NCI-H1417 treated with DMSO at 0.1 percent for 48 hours (cell line): ENCODE measurements at places on chromosomes 1 and 21.
A peak's percentile ranks its signal among the peaks of the same experiment; 100 is the strongest.

- DNase-seq: no peak
Measured at GRCh38 chr1:118370861-118371260, 185.8 kb upstream of the SPAG17 start.

GRCh38 chr1:44733784-44734183 lies 2.8 kb upstream of the RNU5D-1 start:
- DNase-seq: no peak

- peak; percentile 40 for DNase-seq
Measured at GRCh38 chr1:21659099-21659923, 9.8 kb downstream of the RAP1GAP start.

DNA sequence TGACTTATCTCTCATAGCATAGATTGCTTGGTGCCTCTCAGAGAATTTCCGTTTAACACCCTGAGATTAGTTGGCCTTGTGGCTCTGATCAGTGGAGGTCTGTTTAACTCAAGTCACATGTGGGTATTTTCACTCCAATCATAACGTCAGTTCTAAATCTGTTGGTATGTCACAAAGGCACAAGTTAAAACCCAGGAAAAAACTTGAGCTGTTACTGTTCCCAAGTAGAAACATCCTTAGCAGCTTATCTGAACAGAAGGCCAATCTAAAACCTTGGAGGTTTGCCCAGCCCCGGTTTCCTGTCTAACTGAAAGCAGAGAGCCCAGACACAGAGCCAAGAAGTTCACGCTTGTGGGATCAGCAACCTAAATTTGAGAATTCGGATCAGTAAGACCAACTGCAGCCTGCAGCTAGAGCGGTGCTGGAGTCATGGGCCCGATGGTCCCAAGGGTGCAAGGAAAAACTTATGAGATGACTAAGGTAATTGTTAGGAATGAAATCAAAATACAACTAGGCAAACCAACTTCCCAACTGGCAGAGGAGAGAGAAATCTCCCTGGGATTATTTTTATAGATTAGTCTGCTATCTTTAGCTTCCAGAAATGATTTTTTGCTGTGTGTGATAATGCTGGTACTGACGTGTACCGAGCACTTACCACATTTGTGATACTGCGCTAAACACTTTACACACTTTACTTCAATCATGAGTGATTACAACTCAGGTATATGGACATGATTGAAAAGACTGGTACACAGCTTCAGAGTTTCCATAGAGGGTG lies 90.2 kb upstream of the C1orf21 start:
- no peak for DNase-seq

GRCh38 chr1:219882096-219882495 lies 46.3 kb downstream of the SLC30A10 start:
- DNase-seq: no peak

- DNase-seq: no peak
Measured at GRCh38 chr1:116503546-116504307, 67.1 kb downstream of the CD58 start.

GRCh38 chr1:178172939-178173338 lies 79.0 kb downstream of the RASAL2 start:
- DNase-seq: no peak

DNA sequence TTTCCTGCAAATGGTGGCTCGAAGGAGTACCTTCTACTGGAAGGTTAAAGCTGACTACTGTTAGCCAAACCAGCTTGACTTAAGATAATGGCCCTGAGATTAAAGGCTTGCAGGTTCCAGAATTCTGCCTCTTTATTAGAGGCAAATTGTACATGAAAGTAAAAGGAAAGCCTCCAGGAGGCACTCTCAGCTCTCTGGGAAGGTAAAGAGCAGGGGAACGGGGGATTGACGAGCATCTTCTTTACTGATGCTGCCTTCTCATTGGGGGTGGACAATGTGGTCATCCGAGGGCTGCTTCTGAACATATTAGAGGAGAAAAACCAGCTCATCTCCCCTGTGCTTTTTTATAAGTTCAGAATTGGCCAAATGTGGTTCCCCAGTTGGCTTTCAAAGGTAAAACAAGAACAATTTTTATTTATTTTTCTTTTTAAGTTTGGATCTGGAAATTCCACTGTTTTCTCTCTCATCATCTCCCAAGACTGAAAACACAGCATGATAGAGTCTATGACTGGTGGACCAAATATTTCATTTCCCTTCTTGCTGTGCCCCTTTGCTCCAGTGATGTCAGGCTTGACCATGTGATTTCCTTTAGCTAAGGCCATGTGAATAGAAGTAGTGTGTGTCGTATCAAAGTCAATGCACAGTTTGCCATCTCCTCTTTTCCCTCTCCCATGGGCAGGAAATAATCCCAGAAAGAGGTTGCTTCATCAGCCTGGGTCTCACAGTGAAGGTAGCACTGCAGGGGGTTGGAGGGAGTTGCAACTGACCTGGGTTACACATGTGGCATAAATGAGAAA lies 292.7 kb downstream of the PRDM2 start:
- DNase-seq: no peak

GRCh38 chr21:34833465-34833864 lies 164.7 kb downstream of the CLIC6 start:
- DNase-seq: no peak

- DNase-seq: no peak
Measured at GRCh38 chr1:247487057-247487456, 29.2 kb upstream of the OR2B11 start.

- DNase-seq: no peak
Measured at GRCh38 chr1:47906527-47907176, 90.5 kb downstream of the TRABD2B start.

DNA sequence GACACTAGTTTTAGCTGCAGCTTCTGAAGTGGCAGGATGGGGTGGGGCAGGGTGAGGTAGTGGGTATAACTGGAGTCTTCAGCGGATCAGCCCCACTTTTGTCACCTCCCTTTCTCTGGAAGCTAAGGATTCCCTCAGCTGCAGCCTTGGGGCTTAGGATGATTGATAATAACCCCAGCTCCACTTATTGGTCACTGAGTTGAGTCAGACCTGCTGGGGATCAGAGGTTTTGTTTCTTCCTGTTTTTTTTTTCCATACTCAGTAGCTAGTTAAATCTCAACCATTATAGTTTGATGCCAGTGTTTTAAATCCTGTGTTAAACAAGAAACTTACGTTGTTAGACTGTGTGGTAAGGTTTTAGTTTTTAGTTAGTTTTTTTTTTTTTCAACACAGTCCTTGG lies 57.2 kb downstream of the LAMC1 start:
- DNase-seq: no peak

GRCh38 chr1:204409123-204409522 lies 2.5 kb downstream of the PPP1R15B start:
- no peak for DNase-seq

- no peak for DNase-seq
Measured at GRCh38 chr1:39759436-39759726, 11.8 kb downstream of the OXCT2 start.

DNA sequence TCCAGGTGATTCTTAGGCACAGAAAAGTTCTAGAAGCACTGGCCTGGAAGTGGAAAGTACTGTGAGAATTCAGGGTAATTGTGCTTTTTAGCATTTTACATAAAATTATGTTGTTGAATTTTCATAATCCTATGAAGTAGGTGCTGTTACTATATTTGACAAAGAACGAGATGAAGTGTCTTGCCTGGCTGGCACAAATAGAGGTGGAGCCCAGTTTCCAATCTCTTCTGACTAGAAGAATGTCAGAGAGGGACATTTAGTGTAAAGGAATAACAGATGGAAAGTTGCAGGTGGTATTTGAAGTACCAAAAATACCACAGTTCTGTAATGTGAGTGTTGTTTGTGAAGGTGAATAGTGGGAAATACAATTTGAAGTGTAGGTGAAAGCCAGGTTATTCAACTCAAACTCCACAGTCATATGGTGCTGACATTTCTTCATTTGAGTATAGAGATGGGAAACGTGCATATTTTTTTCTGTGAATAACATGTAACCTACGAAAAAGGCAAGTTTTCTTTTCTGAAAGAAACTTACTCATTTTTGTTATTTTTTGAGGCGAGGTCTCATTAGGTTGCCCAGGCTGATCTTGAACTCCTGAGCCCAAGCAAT lies 3.5 kb upstream of the TMCO2 start:
- DNase-seq: no peak

DNA sequence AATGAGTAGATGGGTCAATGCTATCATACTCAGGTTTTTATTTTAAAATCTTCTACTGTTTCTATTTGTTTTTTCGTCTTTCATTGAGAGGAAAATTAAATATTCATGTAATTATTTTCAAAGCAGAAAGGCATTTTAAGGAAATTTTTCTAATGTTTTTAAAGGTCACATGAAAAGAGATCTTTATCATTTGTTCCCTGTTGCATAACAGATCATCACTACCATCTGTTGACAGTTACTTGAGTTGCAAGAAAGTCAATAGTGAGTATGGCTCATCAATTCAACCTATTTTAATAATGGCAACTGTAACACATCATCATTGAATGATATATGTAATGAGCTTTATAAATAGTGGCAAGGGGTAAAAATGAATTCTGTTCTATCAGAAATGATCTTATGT lies 369.7 kb downstream of the DPYD start:
- DNase-seq: no peak

GRCh38 chr1:64163970-64164369 lies 39.5 kb upstream of the UBE2U start:
- no peak for DNase-seq

DNA sequence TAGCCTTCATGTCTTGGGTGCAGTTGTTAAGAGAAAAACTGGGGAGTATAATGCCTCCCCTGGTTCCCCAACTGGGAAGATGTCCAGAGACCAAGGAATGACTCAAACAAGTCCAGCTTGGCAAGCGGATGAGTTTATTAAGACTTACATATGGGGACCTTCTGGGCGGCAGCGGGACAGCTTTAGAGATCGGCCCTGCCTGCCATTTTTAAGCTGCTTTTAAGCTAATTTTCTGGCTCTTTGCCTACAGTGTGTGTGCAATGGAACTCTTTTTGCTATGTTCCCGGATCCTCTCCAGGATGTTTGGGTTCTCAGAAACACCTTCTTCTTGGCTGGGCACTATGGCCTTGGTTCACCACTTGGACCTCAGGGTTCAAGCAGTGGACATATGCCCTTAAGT lies 99.5 kb downstream of the RYR2 start:
- no peak for DNase-seq

GRCh38 chr1:116408193-116408592 lies 35.1 kb downstream of the ATP1A1 start:
- no peak for DNase-seq

GRCh38 chr1:16067127-16067768 lies 6.2 kb downstream of the FAM131C start:
- no peak for DNase-seq

- no peak for DNase-seq
Measured at GRCh38 chr1:111769517-111770146, 13.9 kb downstream of the DDX20 start.

DNA sequence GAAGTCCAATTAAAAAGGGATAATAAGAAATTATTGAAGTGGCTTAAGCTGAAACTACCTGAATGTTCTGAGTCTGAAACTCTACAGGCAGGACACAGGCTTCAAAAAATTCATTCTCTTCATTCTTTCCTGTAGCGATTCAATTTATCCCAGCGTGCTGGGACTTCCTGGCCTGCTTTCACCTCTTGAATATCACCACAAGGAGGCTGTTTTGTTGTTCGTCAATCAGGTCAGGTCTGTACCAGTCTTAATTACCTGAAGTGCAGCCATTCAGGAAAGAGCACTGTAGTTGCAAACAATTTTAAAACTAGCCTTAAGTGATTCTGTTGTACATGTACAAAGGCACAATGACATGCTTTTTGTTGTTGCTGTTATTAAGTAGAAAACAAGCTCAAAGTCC lies 38.4 kb downstream of the FYB2 start:
- DNase-seq: no peak

GRCh38 chr1:37809942-37810341 lies 1.9 kb upstream of the YRDC start:
- no peak for DNase-seq

GRCh38 chr21:39845571-39846130 lies 21.6 kb upstream of the PCP4 start:
- DNase-seq: no peak

DNA sequence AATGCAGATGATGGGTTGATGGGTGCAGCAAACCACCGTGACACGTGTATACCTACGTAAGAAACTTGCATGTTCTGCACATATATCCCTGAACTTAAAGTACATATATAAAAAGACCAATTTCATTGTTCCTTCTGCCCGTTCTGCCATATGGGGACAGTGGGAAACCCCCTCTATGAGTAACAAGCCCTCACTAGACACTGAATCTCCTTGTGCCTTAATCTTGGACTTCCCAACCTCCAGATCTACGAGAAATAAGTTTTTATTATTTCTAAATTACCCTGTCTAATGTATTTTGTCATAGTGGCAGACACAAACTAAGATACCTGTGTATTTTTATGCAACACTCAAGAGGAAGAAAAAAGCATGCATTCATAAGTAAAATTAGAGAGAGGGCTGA lies 10.0 kb downstream of the GBP7 start:
- DNase-seq: no peak

DNA sequence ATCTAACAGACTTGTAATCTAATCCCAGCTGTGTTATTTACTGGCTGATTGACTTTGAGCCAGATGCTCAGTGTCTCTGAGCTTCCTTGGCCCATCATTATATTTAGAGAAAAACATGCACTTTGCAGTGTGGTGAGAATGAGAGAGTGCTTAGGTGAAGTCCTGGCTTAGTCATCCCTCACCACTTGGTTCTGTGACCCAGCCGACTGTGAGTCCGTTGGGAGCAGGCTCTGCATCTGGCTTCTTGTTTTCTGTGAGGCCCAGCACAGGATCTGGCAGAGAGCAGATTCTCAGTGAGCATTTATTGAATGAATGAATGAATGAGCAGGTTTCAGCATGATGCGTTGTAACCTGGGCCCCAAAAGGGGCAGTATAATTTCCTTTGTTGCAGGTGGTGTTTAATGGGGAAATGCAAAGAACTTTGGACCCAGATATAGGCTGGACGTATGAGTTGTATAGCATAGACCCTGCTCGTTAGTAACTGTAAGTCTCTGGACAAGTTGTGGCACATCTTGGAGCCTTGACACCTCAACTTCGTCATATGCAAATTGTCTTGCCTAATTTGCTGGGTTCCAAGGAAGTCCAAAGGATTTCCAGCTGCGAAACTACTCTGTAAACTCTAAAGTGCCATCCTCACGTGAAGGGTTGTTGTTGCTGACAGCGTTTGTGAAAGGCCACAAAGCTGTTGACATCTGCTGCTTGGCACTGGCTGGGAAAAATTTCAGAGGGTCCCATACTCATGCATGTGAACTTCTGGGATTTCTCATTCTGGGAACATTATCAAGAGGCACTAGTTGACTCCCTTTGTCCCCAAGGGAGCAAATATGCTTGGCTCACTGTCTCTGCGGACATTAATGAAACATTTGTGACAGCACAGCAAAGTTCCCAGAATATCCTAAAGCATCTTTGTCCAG lies 138.8 kb upstream of the USP24 start:
- DNase-seq: no peak

DNA sequence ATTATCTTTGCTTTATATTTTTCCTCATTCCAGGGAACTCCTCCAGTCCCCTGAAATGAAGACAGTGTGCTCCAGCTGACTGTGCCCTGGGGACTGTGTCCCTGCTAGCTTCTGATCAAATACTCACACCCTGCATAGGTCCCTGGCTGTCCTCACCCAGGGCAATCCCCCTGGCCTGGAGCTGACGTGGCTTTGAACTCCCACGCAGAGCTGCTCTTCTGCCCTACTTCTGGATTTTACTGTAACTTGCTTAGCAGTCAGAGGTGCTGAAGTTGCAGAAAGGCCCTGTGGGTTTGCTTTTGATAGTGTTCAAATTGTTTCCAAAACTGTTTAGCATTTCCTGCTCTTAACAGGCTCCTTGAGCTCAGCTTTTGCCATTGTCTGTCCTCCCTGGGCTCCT lies 186.5 kb downstream of the FASLG start:
- no peak for DNase-seq

- no peak for DNase-seq
Measured at GRCh38 chr1:77925956-77926355, 37.5 kb downstream of the NEXN start.

GRCh38 chr1:41875487-41875886 lies 43.2 kb downstream of the HIVEP3 start:
- no peak for DNase-seq
